ENCODE measurements at places on chromosomes 1 and 21.
A peak's percentile ranks its signal among the peaks of the same experiment; 100 is the strongest.

- no peak for DNase-seq
Measured at GRCh38 chr1:99170516-99170915, 93.8 kb upstream of the PLPPR4 start.

DNA sequence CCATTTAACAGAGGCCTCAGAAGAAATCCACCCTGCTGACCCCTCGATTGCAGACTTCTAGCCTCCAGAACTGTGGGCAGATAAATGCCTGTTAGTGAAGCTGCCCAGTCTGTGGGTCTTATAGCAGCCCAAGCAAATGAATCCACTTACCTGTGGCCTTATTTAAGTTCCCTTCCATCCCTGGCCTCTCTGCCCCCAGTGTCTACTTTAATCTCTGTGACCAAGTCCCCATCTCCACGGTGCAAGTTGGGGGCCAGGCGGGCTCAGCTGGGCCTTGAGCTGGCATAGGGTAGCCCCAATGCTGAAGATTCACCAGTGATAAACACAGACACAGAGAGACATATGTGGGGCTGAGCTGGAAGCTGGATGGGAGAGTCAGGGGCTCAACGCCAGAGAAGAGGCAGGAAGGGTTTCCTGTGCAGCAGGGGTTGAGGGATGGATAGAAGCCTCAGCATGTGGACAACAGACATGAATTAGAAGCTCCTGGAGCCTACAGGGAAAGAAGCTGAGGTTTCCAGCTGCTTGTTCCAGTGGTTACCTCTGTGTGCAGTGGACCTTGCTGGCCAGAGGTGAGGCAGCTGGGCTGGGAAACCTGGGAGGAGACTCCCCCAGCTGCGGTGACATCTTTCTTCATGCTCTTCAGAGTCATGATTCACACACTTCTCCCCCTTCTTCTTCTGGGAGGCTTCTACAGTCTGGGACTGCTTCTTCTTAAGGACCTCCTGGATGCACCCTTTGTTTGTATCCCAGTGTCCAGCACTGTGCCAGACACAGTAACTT is 13.4 kb upstream of the B3GALT5 start:
- no peak for DNase-seq

DNA sequence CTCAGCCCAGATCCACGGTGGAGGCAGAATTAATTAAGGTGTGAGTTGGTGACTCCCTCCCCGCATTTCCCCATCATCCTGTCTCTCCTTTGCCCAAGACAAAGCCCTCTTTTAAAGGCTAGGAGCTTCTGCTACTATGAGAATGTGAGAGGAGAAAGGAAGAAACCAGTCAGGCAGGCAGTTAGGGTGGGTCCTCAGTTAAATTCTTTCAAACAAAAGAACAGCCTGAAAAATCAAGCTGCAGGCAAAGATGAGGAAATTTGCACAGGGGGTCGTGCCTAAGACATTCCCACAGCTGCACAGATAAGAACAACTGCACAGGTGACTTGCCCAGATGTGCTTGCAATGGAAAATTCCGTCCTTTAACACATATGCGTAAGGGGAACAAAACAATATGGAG is 47.6 kb downstream of the SERTAD4 start:
- no peak for DNase-seq

GRCh38 chr1:216014086-216014485 is 409.2 kb downstream of the USH2A start:
- DNase-seq = no peak

GRCh38 chr1:36369061-36369861 is 16.5 kb downstream of the STK40 start:
- peak; percentile 78 for DNase-seq

DNA sequence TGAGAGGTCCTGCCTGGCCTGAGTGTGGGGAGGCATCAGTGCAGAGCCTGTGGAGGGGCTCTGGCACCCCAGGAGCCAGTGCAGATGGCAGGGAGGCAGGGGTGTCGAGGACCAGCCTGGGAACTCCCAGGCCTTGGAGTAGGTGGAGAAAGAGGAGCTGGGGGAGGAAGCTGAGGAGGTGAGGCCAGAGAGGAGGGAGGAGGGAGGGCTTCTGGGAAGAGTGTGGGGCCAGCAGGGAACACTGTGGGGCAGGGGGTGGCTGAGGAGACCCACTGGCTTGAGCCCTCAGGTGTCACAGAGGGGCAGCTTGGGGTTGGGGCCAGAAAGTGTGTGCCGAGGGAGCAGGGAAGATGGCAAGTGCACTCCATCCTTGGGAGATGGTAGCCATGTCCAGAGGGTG is 3.8 kb downstream of the COQ8A start:
- no peak for DNase-seq

DNA sequence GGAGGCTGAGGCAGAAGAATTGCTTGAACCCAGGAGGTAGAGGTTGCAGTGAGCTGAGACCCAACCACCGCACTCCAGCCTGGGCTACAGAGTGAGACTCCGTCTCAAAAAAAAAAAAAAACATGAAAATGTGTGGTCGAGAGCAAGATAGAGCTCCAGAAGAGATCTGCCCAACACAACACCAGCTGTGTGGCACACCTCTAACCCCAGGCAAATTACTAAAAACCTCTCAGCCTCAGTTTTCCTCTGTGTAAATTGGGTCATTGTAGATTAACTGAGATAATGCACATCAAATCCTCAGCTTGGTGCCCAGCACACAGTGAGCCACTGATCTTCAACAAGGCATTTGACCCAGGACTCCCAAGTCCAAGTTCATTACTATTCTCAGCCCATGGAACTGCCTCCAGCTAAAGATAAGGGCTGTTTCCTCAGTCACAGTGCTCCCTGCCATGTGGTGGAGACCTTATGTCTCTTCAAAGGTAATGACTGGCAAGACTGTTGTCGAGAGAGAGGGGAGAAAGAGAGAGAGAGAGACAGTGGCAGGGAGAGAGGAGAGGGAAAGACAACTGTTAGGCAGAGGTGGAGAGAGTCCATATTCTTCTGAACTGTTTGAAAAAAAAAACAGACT is 58.1 kb downstream of the PTP4A2 start:
- no peak for DNase-seq

DNA sequence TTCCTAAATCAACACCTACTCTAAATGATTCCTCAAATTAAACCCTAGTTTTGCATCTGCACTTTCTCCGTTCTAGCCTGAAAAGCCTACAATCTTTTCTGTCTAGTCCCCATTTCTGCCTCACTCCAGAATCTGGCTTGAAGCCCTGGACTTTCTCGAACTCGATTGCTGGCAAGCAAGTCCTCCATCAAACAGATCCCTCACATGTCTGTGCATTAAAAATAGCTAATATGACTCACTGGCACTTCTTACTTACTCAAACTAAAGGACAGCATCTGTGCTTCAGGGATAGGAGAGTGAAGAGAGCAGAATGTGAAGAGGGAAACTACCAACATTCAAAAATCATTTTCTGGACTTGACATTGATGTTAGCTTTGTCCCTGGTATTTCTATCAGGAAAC is 51.8 kb upstream of the CXADR start:
- no peak for DNase-seq

DNA sequence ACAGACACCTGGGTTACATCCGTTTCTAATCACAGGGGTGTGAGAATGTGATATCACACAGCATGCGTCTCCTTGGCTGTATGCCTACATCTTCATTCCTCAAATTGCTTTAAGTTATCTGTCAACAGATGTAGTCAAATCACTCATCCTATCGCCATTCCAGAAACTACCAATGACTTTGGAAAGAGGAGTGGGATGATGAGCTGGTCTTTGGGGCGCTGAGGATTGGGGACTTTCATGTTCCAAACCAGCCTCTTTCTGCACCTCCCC is 104.8 kb downstream of the NAV1 start:
- no peak for DNase-seq

DNA sequence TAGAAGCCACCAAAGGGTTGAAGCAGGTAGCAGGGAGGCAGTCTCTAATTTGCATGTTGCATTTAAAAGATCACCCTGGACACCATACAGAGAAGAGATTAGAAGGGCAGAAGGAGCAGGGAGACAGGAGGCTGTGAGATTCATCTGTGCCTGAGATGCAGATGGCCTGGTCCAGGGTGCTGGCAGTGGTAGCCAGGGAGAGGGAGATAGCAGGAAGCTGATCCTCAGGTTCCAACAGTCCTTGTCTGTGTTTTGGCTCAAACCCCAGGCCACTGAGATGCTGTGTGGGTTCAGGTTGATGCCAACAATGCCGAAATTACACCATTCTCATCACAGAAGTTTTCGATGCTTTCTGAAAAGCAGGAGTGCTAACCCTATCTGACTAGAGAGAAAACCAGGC is 113.7 kb downstream of the KAZN start:
- no peak for DNase-seq

- DNase-seq = no peak
Measured at GRCh38 chr1:199305053-199305452, 666.2 kb downstream of the PTPRC start.

DNA sequence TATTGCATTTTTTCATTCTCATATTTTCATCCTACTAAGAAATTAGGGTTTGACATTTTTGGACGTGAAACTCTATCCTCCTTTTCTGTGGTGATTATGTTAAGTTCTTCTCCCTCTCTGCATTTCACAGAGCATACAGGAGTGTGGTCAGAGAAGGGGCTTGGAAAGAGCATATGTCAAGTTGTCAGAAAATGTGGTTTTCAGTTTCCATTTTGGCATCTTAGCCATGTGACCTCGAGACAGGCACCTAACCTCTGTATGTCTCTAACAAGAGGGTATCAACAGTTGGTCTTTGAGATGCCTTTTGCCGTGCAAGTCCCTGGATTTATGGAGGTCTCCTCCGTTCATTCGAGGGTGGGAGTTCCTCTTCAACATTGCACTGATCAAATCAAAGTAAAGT is 140.7 kb downstream of the CYYR1 start:
- no peak for DNase-seq

GRCh38 chr1:32742199-32742947 is 39.8 kb upstream of the SYNC start:
- DNase-seq = no peak

All from CD4-positive, alpha-beta T cell treated with Interleukin-6 at 100 ng/mL for 8 hours (primary cell).